ENCODE measurements at places on chromosomes 5 and 9.

GRCh38 chr5:147509710-147510651 lies at the start of gene DPYSL3:
Gene DPYSL3 (minus strand): TSS chr5:147510068. CDS start chr5:147509858, 210 bp downstream.
- no peak for DNase-seq

DNA sequence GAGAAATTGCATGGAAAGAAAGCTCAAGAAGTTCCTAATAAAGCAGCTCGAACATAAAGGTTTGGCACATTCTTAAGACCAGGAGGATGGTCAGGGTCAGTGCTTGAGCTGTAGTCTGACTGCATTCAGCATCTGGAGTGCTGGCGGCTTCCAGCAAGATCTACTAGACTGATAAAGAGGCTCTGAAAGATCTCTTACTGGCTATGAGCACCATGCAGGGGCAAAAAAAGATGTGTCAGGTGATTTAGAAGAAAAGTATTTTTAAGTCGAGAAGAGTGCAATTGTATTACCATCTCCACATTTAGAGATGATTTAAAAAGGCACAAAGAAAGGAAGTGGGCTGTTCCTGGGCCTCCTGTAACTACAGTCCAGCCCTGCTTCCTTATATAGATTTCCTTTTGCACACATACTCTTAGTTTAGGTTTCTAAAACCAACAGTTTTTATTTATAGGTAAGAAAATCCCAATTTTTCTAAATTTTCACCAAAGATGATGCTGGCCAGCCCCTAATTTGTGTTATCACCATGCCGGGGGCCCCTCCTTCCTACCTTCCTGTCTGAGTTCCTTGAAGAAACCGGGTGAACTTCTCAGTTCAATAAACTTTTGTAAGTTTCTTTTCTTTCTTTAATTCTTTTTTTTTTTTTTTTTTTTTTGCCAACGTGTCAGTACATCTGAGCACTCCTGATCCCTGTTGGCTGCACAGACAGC lies 65.9 kb upstream of the PLPP1 start:
- DNase-seq = no peak

GRCh38 chr9:73906671-73907070 lies 590.5 kb upstream of the RORB start:
- DNase-seq = no peak

DNA sequence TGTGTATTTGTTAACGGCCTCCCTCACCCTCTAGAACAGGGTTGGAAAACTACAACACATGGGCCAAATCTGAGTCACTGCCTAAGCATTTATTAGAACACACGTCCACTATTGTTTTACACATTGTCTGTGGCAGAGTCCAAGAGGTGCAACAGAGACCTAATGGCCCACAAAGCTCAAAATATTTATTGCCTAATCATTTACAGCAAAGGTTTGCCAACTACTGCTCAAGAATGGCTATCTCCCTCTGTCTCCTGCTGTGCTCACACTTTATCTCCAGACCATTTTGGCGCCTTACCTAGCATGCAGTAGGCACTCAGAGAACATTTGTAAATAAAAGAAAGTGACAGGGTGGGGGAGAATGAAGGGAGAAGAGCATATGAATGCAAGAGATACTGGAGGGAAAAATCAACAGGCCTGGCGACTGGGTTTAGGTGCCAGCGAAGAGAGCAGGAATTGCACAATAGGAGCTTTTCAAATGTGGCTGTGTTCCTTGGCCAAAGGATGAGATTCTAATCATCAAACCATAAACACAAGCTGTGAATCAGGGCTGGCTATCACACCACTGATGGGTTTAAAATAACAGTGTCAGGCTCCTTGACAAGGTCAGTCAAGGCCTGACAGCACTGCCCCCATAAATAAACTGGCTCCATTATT lies 80.3 kb downstream of the EPB41L4A start:
- no peak for DNase-seq

- DNase-seq = no peak
Observed at GRCh38 chr5:100900142-100900795, 2.8 kb downstream of the ST8SIA4 start.
